AG08395 (cell line): ENCODE measurements at places on chromosomes 1 and 21.

DNA sequence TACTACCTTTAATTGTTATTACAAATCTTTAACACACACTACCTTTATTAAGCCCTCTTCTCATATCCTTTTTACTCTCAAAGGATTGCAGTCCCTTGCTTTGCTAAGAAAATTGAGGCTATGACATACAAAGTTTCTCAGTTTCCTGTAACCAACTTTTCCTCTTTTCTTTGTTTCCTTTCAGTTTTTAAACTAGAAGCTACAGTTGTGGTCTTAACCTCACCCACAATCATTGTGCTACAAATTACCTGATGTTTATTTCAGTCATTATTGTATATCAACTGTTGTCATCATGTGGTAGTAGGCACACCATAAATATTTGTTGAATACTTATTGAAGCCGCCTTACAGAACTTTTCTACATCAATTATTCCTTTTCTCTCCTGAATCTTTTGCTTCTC lies 51.8 kb downstream of the SLAMF6 start:
- no peak for DNase-seq

DNA sequence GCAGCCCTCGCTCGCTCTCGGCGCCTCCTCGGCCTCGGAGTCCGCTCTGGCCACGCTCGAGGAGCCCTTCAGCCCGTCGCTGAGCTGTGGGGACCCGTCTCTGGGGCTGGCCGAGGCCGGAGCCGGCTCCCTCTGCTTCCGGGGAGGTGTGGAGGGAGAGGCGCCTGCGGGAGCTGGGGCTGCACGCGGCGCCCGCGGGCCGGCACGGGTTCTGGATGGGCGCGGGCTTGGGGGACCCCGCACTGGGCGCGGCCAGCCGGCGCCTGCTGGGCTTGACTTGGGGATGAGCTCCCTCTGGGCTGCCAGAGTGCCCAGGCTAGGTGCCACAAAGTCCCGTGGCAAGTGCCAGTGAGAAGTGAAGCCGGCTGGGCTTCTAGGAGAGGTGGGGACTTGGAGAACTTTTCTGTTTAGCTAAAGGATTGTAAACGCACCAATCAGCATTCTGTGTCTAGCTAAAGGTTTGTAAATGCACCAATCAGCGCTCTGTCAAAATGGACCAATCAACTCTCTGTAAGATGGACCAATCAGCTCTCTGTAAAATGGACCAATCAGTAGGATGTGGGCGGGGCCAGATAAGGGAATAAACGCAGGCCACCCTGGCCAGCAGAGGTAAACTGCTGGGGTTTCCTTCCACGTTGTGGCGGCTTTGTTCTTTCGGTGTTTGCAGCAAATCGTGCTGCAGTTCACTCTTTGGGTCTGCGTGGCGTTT lies 20.2 kb downstream of the EXOC8 start:
- DNase-seq = no peak

DNA sequence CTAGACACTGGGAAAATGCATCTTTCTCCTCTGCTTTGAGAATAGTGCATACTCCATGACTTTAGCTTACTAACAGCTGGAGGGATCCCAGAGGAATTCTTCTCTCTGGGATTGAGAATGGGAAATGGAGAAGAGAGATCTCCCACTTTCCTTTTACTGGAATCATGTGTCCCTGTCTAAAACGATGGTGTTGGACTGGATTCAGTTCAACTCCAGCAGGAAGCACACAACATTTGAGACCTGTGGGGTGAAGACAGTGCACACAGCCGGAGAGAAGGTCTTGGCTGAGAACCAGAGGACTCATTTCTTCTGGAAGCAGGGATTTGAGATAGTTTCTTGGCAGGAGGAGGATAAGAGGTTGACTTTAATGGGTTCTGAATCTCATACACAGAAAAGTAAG lies 58.7 kb downstream of the TRABD2B start:
- DNase-seq = no peak

- DNase-seq = no peak
Measured at GRCh38 chr1:204733869-204734596, 48.5 kb upstream of the LRRN2 start.

DNA sequence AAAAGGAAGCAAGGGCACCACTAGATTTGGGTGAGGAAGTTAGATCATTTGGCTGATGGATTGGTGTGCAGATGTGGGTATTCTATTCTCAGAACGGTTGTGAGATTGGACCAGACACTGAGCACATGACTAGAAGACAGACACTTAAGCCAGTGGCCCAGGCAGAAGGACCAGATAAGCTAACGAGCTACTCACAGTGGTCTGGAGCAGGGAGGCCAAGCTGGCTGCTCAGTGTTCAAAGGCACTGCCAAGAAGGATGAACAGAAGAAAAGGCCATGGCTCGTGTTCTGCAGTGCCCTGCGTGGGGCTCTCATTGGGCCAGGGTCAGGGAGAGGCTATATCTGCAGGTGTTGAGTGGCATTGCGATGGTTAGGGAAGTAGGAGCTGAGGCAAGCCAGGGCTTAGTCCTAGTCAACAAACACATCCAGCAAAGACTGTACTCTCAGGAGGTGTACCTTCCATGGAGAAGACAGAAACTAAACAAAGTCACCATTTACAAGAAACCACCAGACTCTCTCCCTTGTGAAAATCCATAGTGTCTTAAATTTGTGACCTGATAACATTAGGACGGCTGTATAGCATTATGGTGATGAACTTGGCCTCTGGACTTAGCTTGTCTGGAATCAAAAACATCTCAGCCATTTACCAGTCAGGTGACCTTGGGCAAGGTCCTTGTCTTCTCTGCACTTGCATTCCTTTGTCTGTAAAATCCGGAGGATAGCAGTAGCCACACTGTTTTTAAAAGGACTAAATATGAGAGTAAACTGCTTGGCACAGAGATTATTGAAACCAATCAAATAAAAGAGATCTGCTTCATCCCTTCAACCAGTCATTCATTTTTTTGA lies 274.5 kb downstream of the SIPA1L2 start:
- no peak for DNase-seq

DNA sequence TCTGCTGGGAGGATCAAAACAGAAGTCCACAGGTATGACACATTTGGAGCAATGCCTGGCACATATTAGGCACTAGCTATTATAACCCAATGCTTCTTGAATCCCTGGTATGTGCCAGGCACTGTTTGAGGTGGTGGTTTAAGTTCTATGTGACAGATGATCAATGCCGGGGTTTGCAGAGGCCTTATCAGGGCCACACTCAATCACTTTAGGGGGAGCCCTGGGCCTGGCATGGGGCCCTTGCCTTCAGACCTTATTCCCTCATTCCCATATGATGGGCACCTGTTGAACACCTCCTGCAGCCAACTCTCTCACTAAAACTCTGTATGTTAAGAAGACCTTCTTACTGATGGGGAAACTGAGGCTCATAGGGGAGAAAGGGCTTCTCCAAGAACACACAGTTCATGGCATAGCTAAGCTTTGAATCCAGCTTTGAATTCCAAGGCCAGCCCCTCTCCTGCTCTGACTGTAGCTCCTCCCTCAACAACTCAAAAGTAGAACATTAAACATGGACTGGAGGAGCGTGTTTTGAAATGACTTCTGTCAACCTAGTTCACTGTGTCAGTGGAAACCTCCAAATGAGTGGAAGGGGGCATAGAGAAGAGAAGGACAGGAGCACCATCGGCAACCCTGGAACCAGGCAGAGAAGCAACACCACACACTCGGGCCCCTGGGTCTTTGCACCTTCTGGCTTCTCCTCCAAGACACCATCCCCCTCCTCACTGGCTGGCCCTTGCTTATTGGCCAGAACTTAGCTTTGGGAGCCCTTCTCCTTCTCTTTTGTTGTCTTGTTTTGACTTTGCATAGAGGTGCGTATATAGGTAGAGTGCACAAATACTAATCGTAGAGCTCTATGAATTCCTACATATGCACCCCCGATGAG lies 6.6 kb upstream of the IFFO2 start:
- no peak for DNase-seq

- no peak for DNase-seq
Measured at GRCh38 chr1:51534447-51534846, 15.4 kb upstream of the EPS15 start.

GRCh38 chr1:51214615-51215131 lies 21.4 kb upstream of the RNF11 start:
- peak; percentile 71 for DNase-seq

DNA sequence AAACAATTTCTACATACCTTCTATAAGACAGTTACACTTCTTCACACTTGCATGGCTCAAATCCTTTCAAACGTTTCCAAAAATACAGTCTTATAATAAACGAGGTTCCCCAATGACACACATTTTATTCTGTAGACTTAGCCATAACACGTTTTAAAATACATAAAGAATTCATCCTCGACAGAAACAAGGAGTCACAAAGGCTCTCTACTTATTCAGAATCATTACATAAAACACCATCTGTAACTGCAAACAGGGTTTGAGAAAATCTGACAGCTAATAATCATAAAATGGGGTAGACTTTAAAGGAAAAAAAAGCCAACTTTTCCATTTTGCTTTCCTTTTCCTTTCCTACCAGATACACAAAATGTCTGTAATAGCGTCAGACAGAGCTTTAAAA lies 1.8 kb downstream of the PIK3R3 start:
- no peak for DNase-seq

GRCh38 chr1:184061396-184062003 lies 10.0 kb downstream of the TSEN15 start:
- DNase-seq = no peak

GRCh38 chr21:34819357-34819999 lies 150.7 kb downstream of the CLIC6 start:
- no peak for DNase-seq

DNA sequence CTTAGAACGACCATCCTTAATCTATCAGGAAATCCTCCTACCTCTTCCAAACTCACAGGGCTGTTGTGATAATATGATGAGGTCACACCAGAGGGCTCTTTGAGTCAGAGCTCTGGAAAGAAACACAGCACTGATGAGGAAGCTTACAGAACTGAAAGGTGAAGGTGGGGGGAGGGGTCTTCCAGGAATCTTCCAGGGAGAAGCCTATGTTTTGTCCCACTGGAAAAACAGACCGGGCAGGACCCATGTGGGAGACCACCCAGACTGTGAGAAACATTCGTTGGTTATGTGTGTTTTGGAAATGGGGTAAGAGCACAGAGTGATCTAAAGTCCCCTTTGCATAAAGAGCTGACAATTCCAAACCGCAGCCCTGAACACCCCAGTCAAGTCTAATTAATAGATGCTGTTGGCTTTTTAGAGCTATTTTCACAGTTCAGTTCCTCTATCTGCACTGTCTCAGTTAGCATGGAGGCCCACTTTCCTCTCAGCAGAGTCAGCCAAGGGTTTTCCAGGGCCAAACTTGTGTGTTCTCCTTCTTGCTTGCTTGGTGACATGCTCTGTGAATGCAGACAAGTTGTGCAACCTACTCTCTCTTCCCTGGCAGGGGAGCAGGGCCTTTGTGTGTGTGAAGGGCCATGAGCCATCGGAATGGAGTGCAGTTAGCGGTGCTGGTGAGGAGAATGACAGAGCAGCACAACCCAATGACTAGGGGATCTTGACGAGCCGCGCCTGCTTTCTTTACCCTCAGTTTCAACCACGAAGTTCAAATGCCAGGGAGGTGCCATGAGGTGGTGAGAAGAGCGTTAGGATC lies 12.3 kb downstream of the PHLDA3 start:
- DNase-seq = peak; percentile 91

DNA sequence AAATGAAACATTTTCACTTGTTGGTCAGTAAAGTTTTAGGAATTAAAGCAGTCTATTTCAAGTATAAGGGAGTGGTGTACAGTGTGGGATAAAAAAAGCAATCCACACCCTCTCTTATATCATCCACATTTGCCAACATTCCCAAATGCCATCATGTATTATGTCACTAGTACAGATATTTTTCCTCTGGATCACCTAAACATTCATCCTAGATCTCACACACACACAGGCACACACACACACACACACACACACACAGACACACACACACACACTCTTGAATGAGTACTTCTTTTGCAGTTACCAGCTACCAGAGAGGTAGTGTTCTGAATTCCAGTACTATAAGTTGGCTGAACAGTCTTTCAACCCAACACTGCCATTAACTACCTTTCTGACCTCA lies 1369.1 kb upstream of the ADGRL4 start:
- peak; percentile 80 for DNase-seq

DNA sequence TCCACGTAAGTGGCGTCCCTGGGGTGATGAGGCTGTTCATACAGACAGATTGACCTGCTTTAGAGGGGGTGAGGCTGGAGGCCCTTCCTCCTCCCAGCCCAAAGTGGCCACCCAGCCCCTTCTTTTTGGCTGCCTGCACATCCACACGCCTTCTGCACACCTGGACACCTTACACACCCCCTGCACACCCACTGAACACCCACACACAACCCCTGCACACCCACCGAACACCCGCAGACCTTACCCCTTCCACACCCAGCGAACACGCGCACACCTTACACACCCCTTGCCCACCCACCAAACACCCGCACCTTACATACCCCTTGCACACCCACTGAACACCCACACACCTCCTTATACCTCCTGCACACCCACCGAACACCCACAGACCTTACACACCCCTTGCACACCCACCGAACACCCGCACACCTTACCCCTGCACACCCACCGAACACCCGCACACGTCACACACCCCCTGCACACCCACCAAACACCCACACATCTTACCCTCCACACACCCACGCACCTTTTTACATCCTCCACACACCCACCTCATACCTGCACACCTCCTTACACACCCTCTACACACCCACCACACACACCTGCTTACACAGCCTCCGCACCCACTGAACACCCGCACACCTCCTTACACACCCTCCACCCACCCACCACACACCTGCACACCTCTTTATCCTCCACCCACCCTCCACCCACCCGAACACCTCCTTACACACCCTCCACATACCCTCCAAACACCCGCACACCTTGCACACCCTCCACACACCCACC lies 37.7 kb downstream of the COQ8A start:
- DNase-seq = no peak

DNA sequence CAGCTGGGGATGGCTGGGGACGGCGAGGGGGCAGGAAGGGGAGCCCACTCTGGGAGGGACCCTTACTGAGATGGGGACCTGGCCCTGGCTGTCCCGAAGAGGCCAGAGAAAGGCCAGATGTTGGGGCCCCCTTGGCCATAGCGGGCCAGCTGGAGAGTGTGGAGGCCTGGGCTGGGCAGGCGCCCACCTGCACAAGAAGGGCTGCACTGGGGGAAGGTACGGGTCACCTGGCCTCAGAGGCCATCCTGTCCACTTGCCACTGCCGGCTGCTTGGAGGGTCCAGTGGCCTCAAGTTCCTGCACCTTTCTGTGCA lies 5.0 kb upstream of the PLCH2 start:
- DNase-seq = no peak

DNA sequence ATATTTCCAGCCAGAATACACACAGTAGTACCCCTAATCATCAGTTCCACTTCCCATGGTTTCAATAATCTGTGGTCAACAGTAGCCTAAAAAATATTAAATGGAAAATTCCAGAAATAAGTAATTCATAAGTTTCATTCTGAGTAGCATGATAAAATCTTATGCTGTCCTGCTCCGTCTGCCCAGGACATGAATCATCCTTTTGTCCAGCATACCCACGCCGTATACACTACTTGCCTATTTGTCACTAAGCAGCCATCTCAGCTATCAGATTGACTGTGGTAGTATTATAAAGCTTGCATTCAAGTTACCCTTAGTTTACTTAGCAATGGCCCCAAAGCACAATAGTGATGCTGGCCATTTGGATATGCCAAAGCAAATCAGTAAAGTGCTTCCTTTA lies 118.7 kb downstream of the SLC5A9 start:
- no peak for DNase-seq
